Omental fat pad (tissue), 4 donors: ENCODE measurements at places on chromosomes 3 and 15. TPM values are rescaled to one million over a fixed set of nuclear protein-coding genes. Genes with fewer than 3 reads are reported as not detected.

Gene LTK
- total RNA-seq = 1.3 TPM

- DNase-seq = no peak
Measured at GRCh38 chr3:136465296-136465695, 215.2 kb downstream of the PCCB start.

DNA sequence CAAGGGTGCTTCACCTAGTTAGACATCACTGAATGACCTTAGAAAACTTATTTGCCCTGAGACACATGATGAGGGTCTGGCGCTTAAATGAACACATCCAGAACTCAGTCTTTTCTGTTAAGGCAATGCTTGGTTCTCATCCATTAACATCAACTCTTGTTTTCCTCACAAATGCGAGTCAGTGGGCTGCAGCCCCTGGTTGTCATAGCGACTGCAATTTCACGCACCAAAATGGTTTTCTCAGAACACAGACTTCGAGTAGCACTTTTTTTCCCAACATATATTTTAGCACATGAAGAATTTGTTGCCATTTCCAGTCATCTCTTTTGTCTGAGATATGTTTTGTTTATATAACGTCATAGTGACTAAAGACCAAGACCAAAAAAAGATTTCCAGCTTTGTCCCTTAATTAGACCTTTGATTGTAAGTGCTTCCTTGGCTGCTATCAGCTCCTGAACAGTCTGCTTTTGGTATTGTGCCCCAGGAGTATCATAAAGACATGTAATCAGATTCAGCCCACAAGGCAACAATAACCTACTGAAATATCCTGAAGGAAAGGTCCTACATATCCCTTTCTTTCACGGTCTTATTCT is 68.5 kb downstream of the GPR176 start:
- no peak for DNase-seq

GRCh38 chr3:174495928-174496327 is 363.2 kb upstream of the NAALADL2 start:
- DNase-seq = no peak

DNA sequence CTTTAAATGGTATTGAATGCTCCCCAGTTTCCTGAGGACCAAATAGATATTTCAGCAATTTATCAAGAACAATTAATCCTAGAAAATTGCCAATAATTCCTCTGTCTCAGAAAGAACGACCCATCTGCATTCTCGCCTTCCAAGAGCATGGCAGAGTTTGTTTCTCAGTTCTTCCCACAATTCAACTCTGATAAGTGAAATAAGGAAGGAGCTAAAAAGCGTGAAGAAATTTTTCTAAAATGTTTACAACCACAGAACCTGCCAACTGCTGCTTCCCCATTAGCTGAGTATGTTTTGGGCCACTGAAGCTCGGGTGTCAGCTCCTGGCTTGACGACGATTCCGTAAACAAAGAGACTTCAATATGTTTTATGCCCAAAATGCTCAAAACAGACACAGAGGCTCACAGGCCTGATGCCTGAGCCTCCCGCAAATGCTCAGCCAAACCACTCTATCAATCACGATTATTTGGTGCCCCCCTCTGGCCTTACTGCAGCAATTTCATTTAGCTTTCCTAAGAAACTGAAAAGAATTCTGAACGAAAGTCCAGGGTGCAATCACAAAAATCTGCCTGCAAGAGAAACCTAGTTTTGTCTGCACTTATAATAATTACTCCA is 259.2 kb upstream of the CCDC54 start:
- no peak for DNase-seq
